ENCODE measurements at places on chromosomes 3 and 15.

DNA sequence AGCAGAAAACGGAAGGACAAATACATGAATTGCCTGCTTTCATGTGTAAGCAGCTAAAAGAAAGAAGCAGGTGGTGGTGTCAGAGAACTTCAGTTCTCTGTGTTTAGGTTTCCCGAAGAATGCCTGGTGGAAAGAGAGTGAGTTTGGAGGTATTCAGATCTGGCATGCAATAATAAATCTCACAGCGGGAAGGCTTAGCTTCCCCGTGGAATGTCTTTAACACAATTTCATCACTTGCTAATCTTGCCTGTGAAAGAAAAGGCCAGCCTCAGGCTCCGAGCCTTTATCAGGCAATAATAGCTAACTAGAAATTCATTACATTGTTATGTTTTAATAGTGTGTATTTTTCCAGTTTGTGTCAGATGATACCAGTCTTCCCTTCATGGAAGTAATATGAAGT is 220.3 kb downstream of the PDZRN3 start:
- no peak for DNase-seq

DNA sequence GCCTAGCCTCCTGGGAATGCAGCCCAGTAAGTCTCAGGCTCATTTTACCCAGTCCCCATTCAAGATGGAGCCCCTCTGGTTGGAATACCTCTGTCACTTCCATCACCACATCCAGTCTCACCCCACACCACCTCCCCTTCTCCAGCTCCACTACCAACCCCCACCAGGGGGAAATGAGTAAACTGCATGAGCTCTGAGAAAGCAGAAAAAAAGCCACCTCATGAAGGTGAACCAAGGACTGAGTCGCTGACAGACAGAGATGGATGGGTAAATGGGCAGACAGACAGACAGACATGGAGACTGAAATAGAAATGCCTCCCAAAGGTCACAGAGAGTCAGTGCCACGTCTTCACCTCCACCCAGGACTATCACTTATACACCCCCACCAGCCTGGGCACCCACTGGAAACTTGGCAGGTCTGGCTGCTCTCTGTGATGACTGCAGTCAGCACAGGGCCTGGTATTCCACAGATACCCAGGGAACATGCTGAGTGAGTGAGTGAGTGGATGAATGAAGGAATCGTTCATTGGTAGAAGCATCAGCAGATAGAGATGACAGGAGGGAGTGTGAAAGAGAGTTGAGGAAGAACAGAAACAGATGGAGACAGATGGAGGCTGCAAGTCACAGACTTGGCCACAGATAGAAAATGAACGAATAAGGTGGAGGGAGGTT is 4.9 kb upstream of the LOXL1 start:
- no peak for DNase-seq

GRCh38 chr15:57384024-57384423 is 7.7 kb downstream of the CGNL1 start:
- DNase-seq, result no peak

- DNase-seq, result no peak
Observed at GRCh38 chr3:13598926-13599886, 50.3 kb downstream of the FBLN2 start.

GRCh38 chr3:36201546-36201945 is 178.8 kb upstream of the STAC start:
- DNase-seq, result no peak

DNA sequence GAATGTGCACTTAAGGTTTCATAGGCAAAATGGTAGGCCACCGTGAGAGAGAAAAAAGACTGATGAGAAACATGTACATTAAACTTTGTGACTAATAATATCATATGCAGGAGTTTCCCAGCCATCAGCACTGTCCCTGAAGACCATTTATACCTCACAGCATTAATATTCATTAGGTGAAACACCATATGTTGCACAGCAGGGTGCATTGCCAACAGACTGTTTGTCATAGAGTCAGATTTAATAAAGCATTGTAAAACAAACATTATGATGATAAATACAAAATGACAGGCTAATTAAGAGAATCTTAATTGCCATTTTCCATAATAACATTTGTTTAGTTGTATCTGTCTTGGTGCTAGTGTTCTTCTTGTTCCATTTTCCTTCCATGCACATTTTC is 578.3 kb downstream of the EPHA3 start:
- DNase-seq, result no peak

- no peak for DNase-seq
Observed at GRCh38 chr3:161081633-161082032, 23.5 kb downstream of the B3GALNT1 start.

DNA sequence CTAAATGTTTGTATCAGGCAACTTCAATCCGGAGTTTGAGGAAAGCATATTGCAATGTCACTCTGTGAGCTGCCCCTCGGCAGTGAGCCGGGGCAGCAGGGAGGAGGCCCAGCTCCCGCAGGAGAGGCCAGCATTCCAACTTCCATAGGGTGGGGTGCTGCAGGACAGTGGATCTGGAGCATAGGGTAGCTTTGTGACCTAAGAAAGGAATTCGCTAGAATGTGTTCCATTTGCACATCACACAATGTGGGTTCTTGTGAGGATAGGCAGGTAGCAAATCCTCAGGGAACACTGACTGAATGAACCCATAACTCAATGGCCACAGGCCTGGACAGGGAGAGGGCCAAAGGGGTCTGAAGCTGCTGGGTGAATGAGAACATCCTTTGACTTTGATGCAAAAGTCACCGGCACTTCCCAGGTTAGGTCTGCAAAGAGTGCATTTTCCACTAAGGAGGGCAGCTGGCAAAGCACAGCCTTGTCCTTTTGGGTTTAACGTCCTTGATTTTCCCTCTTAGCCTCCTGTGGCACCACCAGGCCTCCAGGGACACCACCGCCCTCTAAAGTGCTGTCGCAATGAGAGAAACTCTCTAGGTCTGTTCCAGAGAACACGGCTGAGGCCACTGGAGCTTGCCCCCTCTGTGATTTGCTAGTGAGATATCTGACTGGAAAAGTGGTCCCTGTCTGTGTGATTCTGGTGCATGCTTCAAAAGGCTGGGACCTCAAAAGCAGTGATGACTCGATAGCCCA is 36.2 kb downstream of the GABRB3 start:
- DNase-seq, result no peak

- no peak for DNase-seq
Observed at GRCh38 chr15:39599871-39600270, 19.0 kb downstream of the THBS1 start.

DNA sequence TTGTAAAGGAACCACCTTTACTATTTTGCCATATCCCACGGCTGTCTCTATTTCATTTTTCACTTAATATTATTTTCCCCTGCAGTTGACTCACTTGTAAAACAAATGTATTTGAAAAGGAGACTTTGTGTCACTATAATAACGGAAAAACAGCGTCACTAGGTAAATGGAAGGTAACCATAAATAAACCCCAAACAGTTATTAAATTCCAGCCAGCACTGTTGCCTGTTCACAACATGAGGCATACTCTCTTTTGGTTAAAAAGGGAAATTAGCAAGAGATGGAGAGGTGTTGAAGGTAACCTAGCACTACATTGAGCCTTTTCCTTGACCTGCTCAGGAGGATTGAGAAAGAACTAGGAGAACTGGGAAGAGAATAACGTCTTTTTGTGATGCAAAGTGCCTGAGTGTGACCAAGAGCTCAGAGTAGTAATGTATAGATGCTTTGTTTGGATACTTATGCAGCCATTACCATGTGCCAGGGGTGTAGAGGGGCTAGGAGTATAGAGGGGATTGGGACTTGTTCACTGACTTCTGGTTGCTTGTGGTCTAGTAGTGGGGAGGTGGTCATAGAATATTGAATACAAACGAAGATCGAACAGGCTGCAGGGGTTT is 19.6 kb downstream of the FLNB start:
- no peak for DNase-seq

DNA sequence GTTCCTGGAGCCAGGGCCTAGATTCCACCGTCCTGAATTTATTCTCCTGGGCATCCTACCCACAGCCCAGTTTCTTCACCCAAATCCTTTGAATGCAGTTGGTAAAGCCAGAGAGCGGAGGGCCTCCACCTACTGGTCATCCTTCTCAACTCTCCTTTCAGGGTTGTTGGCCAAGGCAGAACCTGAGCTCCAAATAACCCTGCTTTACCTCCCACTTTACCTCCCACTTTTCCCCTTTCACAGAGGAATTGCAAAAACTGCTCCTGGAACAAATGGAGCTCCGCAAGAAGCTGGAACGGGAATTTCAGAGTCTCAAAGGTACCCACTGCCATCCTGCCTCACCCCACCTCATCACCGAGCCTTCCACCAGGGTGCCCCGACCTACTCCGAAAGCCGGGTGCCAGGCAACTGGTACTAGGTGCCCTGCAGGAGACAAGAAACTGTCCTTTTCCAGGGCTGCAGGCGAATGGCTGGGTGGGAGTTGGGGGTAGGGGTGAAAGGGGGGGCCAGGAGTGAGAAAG is 6.8 kb downstream of the SKOR1 start:
- no peak for DNase-seq

DNA sequence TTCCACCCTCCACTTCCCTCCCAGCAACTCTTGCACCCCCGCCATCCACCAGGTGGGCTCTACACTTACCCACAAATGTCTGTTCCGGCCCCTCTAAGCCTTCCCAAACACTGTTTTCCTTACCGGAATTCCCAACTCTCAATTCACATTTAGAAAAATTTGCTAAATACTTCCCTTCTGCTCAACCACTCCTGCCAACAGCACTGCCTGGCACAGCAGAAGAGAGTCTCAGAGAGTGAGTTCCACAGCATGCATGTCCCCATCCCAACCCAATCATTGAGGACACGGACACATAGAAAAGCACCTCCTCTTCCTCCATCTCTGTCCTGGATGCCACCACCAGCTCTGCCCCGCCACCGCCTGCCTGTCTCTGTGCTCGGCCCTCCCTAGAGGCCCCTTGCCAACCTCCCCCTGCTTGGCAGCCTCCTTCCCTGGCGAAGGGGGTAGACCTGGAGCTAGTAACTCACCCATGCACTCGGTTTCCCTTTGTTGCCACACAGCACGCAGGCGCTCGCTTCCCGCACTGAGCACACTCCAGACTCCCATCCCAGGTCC is 66.2 kb upstream of the SLC6A1 start:
- DNase-seq, result no peak

DNA sequence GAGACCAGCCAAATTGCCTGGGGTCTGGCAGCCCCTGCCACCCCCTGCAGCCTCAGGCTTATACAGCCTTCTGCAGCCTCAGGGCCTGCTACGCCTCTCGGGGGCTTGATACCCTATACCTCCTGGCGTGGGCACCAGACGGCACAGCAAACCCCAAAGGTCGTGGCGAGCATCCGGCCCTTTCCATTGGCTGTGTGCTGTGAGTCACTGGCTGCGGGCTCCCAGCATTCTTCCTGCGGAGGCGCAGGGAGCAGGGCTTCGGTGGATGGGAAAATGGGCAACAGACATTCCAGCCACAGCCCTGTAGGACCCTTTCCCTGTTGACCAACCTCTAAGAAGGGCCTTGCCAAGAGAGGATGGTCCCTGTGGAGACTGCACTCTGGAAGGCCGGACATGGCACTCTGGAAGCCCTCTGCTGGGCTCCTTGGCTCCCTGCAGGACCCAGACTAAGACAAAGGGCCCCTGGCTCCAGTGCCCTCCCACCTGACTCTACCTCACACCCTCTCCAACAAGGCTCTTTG is 59.6 kb downstream of the ITGA11 start:
- no peak for DNase-seq

GRCh38 chr3:126261037-126261436 is 80.7 kb upstream of the ALDH1L1 start:
- DNase-seq, result no peak

DNA sequence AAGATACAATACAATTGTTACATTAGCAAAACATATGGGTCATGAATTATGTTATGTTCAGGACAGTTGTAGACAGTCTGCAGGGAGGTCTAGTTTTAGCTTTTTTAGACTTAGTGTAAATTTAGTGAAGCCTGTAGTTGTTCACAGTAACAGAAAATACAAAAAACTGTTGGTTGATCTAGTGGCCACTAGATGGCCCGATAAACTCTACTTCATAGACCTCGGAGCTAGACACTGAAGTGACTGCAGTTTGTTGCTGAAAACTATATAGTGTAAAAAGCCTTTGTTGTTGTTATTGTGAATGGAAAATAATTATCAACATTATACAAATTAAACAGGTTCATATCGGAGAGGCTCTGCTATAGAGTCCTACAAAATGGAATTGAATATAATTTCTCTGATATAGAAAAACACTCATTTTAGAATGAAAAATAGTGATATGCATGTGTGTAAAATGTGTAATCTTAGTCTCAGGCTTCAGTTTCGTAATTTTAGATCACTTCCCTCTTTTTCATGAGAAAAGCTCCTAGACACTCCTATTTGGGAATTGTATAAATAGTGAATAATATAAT is 18.3 kb downstream of the MAGEL2 start:
- no peak for DNase-seq

Data from activated CD4-positive, alpha-beta T cell treated with anti-CD3 and anti-CD28 coated beads, Interleukin-2, amount 50 U/mL, for 24 hours (primary cell).